Fibroblast of upper back skin (primary cell): ENCODE measurements at places on chromosomes 12 and 14.
A peak's percentile ranks its signal among the peaks of the same experiment; 100 is the strongest.

DNA sequence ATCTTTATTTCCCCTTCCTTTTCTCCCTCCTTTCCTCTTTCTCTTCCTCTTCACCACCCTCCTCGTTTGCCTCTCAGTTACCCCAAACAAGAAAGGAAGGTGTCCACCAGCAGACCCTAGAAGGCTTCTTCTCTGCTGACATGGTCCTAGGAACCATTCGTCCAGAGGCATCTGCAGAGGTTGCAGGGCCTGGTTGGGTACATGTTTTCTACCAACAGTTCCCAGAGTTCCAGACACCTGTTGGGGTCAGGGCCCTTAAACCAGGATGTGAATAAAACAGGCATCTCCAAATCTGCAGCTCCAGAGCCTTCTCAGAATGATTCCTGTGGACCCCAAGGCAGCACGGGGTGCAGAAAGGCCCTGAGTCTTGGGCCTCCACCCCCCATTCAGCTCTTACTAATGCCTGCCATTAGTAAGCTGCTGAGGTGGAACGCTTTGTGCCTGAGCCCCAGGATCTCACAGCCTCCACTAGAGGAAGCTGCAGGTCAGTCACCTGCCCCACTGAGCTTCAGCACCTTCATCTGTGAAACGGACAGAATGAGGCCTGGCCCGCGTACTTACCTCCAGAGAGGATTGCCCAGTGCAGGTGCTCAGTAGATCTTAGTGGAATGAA, 130.4 kb downstream of the DICER1 start:
- no peak for DNase-seq

DNA sequence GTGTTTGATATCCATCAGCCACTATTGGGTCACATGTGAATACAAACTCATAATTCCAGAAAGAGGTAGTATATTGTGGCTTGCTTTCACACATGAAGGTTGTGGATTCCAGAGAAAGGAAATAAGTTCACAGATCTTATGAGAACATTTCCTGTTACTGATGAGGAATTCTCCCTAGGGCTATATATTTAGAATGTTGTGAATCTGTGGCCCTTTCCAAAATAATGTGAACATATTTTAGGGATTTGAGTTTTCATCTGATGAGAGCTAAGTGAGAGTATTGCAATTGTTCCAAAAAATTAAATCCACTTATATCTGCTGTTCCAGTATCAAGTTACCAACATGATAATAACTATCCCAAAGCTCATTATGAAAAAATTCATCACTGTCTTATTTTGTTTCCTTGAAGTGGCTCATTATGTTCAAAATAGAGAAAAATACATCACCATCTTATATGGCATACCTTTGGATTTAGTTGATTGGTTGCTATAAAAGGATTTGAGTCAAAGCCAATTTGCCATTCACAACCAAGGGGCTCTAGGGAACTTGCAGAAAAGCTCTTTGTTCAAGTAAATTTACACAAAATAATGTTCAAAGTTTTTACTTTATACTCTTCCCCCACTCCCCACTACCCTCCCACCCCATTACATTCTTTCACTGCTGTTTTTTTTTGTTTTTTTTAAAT, 76.3 kb downstream of the MYRFL start:
- DNase-seq = peak; percentile 66

DNA sequence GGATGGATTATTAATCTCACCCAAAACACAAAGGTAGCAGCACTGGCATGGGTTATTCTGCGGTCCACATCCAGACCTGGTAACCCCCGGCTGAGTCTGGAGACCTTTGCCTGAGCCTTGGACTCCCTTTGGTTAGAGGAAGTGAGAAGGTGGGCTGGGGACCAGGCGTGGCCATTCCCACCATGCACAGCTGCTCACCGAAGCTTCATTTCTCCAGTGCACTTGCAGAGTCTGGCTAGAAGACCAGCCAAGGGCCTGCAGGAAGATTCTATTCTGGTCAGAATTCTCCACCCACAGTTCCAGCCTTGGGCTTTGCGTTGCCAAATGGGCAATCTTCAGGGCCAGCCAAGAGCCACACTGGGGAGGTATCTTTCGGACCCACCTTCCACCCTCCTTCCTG, 73.0 kb downstream of the LGMN start:
- DNase-seq = no peak

- DNase-seq = peak; percentile 95
Observed at GRCh38 chr12:64099397-64099796, 122.7 kb downstream of the KICS2 start.

GRCh38 chr12:47832263-47832933, 12.7 kb upstream of the HDAC7 start:
- no peak for DNase-seq

GRCh38 chr12:68001486-68002466, 12.5 kb downstream of the IFNG-AS1 start:
- DNase-seq = peak; percentile 13

DNA sequence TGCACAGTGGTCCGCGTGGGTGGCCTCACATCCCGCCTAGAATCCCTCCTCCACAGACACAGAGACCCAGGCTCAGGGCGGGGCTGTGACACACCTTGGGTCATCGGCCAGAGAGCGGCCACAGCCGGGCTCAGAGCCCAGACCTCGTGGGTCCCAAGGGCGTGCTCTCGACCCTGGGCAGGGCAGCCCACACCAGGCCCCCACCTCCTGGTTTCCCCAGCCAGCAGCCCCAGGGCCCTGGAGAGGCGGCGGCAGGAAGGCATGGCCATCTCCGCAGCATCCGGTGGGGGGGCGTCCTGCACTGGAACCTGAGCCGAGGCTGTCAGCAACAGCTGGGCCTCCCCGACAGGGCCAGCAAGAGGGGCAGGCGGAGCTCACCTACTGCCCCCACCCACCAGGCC, 15.2 kb downstream of the JAG2 start:
- DNase-seq = no peak

DNA sequence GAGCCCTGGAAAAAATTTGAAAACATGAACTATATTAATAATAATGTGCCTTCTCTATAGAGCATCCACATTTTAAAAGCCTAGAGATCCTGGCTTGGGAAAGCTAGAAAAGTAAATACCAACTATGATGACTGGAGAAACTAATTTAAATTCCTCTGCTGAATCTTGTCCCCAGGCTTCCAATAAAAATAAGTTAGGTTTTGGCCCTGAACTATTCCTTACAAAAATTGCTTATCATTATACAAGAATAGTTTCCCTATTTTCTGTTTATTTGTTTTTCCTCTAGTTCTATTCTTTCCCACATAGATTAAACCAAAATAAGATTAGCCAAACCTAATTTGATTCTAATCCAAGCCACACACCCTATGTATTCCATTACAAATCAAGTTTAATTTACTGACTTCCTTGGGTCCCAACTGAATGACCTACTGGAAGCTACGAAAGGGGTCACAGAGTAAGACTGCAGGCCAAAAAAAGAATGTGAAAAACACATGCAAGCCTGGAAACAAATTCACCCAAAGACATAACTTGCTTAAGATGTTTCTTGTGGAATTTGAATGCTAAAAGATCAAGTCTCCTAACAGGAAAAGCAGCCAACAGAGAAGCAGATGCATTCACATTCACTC, 133.0 kb downstream of the PAWR start:
- no peak for DNase-seq

GRCh38 chr12:54650409-54650808, 2.2 kb upstream of the DCD start:
- DNase-seq = peak; percentile 2

GRCh38 chr12:40405419-40405818, 180.6 kb downstream of the LRRK2 start:
- DNase-seq = no peak

DNA sequence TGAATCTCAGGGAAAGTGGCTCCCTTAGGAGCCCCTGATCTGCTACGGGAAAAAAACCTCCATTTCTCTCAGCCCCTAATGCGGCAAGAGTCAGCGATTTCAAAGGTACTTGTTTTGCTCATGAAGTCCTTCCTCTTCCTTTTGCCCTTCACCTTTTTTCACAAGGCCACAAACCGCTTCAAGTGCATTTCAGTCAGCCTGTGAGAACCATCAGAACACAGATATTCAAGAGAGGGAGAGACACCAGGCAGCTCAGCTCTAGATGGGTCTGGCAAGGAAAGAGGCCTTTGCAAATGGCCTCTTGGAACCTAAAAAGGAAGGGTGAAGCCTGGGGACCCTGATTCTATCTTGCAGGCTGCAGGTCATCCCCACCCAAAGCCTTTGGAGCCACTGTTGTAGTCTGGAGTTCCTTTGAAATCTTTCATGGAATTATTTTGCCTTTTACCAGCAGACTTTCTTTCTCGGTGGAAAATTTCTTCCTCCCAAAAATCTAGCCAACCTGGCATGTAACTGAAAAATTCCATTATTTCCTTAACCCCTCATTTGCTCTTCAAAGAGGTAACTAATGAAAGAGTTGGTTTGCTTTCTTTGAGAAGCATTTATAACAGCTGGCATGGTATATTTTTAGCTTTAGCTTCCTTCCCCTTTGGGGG, 145.0 kb downstream of the SAMD4A start:
- no peak for DNase-seq

DNA sequence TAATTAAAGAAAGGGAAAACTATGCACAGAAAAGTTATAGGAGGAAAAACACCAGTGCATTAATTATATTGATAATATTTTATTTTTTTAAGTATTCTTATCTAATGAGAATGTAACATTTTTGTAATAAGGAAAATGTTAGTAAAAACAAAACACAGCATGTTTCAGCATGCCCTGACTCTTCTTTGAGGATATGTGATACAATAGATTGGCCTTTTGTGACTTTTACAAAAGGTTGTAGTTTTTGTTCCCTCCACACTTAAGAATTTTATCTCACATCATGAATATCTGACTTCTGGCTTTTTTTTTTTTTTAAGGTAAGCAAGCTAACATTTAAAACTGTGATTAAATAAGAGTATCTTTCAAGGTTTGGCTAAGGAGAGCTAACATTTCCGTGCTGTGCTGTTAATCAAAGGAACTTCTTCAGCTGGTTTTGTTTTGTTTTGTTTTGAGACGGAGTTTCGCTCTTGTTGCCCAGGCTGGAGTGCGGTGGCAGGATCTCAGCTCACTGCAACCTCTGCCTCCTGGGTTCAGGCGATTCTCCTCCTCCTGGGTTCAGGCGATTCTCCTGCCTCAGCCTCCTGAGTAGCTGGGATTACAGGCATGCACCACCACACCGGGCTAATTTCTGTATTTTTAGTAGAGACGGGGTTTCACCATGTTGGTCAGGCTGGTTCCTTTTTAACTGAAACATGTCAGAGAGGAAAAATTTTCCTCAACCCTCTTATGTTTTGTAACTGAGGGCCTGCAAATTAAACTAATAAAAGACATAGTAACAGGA, 30.8 kb upstream of the RESF1 start:
- no peak for DNase-seq

GRCh38 chr14:68247274-68247673, 427.7 kb downstream of the RAD51B start:
- no peak for DNase-seq

DNA sequence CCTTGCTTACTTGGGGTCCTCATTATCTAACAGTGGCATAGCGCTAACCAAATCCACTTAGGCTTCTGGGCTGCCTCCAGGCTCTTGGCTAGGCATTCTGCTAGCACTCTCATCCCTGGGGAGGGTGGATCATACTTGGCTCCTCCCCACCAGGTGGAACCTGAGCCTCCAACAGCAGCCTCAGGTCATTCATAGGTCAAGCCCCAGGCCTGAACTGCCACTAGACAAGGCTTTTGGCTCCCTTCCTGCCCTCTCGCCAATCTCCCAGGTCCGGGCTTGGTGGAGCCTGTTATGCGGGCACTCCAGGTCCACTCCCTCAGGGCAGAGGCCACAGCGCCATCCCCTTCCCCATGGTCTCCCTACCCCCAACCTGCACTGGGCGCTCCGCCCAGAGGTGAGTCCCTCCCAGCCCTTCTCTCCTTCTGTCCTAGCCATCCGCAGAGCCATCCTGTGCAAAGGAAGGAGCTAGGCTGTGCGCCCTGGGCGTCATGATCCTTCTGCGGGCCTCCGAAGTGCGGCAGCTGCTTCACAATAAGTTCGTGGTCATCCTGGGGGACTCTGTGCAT, 154.9 kb upstream of the AMIGO2 start:
- DNase-seq = no peak

- DNase-seq = no peak
Observed at GRCh38 chr12:40110586-40110985, 4.7 kb upstream of the SLC2A13 start.

- peak; percentile 62 for DNase-seq
Observed at GRCh38 chr14:80906946-80907345, 34.6 kb downstream of the CEP128 start.

DNA sequence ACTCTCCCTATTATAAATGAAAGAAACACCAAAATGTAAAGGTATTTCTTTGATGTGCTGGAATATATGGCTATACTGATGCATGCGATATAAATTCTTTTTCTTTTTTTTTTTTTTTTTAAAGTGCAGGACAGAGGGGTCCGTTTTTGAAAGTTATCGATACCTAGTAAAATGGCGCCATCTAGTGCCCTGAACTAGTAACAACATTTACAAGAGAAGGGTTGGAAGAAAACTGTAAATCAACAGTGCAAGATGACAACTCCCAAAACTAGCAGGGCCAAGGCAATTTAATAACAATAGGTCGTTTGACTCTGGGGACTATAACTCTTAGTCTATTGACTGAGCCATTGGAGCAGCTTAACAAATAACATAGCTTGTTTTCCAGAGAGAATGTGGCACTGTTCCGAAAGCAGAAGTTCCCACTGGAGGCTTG, 137.7 kb downstream of the SPTSSA start:
- DNase-seq = peak; percentile 38

DNA sequence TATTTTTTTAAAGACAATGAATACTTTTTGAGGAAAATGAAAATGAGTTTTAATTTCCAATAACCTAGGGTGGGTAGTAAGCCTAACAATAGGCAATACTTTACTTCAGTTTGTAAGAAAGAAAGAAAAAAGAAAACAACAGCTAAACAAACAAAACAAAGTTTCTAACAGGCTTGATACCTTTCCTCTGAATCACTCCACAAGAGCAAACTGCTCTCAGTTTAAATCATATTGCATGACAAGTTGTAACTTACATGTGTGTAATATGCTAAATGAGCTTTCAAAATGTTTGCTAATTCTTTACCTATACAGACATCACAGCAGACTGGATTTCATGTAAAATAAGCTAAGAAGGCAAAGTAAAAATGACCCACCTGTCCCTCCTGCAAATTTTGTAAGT, 6.7 kb upstream of the LMO3 start:
- no peak for DNase-seq
